ENCODE measurements at places on chromosomes 1 and 21.

DNA sequence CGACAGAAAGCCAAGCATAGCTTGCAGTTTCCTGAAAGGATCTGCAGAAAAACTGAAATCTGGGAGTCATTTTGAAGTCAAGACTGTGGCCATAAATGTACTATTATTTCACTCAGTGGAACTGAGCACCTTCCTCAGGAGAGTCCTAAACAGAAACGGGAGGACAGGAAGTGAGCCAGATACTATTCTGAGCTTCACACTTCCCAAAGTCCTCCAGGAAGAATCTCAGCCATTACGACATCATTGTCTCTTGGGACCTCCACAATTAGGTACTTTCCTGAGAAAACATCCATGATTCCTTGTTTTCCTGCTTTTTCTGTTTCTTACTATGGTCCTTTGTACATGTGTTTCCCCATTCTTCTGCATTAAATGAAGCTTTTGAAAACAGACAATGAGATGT is 299.2 kb upstream of the USP25 start:
- no peak for DNase-seq

DNA sequence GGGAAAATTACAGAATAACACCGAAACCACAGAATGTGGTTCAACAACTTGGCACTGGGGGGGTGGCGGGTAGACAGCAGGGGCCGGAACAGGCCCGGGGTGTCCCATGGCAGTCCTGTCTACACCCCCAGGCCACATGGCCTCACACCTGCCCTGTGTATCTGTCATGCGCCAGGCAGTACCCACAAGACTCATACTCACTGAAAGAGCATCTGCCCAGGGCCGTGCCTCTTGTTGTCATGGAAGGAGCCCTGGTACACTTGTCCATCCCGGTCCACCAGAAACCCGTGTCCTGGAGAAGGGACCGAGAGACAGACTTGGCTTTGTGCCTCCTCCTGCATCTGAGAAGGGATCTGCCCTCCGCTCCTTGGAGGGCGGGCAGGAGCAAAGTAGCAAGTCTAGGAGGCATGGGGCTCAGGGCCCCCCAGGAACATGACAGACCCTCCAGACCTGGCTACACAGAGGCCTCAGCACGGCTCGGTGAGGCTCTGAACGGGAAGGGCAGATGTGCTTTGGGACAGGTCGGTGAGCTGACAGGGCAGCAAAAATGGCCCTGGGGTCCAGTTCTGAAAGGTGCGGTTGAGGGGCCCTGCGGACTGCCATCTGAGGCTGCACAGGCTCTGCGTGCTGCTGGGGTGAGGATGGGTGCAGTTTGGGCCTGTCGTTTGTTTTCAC is 5.6 kb downstream of the MORN1 start:
- no peak for DNase-seq

GRCh38 chr1:9289711-9290485 is 2.8 kb upstream of the SPSB1 start:
- DNase-seq, result peak; percentile 56

DNA sequence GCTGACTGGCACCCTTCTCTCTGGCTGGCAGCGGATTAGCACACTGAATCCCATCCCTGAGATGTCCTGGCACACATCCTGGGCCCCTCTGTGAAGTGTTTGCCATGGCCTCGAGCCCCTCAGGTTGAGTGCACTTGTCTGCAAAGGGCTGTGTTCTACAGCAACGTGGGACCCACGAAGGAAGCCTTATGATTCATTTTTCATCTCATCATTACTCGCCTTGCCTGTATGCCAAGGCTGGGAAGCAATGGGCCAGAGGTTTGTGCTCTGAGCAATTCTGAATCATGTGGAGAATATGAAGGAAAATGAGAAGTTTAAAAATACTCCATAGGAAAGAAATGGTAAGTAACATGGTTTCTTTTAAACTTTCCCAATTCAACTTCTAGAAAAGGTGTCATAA is 124.8 kb upstream of the LMO4 start:
- peak; percentile 79 for DNase-seq

GRCh38 chr1:60068393-60069045 is 5.1 kb downstream of the C1orf87 start:
- DNase-seq, result no peak

- DNase-seq, result no peak
These were observed at the start of gene AQP10 for GRCh38 chr1:154320882-154321608. Gene AQP10, plus strand, starts transcription at chr1:154321093. Its CDS starts 63 bp downstream, at chr1:154321156.

All from PC-9 (cell line).